ENCODE measurements at places on chromosomes 11 and 22. TPM values are rescaled to one million over a fixed set of nuclear protein-coding genes. Genes with fewer than 3 reads are reported as not detected.

GRCh38 chr11:127195501-127196120, 195.0 kb upstream of the KIRREL3 start:
- H3K4me1 ChIP-seq = no peaks in the 10 kb centered on the region
- H3K27me3 ChIP-seq = no peaks in the 10 kb centered on the region
- DNase-seq = no peak

DNA sequence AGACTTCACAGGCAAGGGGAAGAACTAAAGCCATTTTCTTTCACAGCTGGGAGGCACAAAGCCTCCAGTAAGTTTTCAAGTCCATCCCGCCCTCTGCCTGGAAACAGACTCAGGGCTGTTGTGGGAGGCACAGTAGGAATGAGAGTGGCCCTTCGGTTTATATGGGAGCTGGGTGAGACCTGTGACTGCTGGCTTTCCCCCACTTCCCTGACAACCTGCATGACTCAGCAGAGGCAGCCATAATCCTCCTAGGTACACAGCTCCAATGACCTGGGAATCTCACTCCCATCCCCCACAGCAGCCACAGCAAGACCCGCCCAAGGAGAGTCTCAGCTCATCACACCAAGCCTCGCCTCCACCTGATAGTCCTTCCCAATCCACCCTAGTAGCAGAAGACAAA, 12.1 kb upstream of the TMEM45B start:
- no peak overlapping the region for H3K27ac ChIP-seq
- no peaks in the 10 kb centered on the region for H3K27me3 ChIP-seq
- H3K4me3 ChIP-seq = no peak overlapping the region
- no peaks in the 10 kb centered on the region for H3K36me3 ChIP-seq
- DNase-seq = no peak
- H3K4me1 ChIP-seq = no peaks in the 10 kb centered on the region

DNA sequence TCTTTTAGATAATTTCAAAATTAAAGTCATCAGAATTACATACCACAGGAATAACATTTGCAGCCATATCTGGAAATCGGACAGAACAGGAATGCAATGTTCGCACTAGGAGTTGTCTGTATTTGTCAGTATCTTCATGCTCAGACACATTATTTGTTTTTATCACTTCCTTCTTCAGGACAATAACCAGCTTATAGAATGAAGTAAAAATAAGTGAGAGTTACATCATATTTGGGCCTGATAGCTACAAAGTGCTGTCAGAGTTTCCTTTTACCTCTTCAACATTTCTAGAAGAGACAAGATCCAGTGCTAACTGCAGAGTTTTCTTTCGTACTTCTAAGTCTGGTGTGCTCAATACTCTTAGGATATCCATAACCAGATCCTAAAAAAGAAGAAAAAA, 18.9 kb downstream of the COPB1 start:
- H3K27me3 ChIP-seq = no peaks in the 10 kb centered on the region
- peaks cover 100% of the 10 kb centered on the region for H3K36me3 ChIP-seq
- H3K4me3 ChIP-seq = no peak overlapping the region

DNA sequence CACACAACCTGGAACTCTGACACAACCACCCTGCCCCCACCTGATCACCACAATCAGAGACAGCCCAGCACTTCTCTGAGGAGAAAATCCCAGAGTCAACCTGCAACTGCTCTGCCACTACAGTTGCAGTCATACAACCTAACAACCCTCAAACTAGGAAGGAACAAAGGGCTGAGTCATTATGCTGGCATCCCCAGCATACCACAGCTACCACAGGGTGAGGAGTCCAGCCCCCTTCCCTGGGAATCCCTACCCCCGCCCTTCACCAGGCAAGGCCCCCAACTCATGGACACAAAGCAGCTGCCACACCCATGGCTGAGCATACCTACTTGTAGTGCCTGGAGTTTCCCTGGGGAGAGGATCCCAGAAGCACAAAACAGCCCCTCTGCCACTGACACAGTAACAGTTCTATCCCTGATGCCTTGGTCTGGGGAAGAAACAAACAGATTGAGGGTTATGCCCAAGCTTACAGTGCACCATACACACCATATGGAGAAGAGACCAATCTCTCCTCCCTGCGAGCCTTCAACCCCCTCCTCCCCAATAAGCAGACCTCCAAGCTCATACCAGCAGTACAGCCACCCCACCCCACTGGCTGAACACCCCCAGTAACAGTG, 68.5 kb upstream of the C11orf58 start:
- H3K4me3 ChIP-seq = no peak overlapping the region
- peak; percentile 91 for DNase-seq
- peak overlapping the region; percentile 44 for H3K27ac ChIP-seq
- peaks cover 14% of the 10 kb centered on the region for H3K4me1 ChIP-seq

DNA sequence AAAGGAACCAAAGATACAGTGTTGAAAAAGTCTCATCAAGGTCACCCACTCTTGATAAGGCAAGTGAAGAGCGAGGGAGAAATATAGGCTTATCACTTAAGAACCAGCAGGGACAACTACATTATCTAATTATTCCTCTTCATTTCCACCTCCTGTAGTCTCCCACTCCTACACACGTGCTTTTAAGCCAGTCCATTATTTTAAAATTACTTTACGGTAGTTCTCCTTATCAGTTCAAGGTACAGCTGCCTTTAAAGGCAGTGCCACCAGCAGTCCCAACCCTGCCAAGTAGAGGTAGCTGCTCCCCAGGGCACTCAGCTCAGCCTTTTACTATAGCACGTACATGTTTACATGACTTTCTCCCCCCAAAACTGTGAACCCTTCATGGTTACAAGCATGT, 161.5 kb upstream of the BLID start:
- H3K27ac ChIP-seq = no peak overlapping the region
- DNase-seq = no peak
- H3K27me3 ChIP-seq = no peaks in the 10 kb centered on the region
- no peak overlapping the region for H3K4me3 ChIP-seq
- no peaks in the 10 kb centered on the region for H3K36me3 ChIP-seq

DNA sequence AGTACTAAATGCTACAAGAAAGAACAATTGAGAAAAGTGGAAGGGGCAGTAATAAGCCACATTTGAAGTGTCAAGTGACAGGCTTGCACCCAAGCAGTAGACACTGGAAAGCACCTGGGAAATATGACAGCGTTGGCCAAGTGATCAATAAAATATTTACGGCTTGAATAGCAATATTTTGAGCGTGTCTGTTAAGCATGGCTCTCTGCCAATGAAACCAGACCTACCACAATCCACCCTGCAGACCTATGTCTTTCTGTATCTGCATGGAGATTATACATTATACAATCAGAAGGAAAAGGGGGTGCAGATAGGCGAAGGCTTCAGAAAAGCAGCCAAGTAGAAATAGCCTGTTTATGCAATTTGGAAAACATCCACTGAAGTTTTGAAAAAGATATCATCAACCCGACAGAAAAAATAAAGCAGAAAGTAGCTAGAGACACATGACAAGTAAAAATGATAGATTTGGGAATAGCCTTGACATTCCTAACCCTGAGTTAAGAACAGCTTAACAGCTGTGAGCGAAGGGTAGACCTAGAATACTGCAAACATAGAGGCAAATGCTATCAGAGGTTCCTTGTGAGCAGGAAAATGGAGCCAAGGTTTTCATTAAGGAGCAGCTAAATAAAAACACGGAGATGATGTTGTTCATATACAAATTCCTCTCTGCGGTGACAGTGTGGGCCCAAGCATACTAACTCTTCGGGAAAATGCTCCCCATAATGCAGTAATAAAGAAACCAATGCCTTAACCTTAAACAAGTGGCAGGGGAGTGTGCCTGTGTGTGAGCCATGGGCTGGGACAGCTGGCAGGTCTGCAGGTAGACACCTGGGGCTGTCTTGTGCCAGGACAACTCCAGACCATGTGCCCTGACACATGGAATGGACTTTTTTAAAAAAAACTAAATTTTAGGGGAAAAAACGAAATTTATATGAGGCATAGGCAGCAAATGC, 71.3 kb downstream of the ETS1 start:
- H3K36me3 ChIP-seq = peaks cover 35% of the 10 kb centered on the region
- H3K27me3 ChIP-seq = no peaks in the 10 kb centered on the region
- H3K4me1 ChIP-seq = peaks cover 59% of the 10 kb centered on the region
- H3K27ac ChIP-seq = peak overlapping the region; percentile 64
- no peak for DNase-seq
- H3K4me3 ChIP-seq = no peak overlapping the region

DNA sequence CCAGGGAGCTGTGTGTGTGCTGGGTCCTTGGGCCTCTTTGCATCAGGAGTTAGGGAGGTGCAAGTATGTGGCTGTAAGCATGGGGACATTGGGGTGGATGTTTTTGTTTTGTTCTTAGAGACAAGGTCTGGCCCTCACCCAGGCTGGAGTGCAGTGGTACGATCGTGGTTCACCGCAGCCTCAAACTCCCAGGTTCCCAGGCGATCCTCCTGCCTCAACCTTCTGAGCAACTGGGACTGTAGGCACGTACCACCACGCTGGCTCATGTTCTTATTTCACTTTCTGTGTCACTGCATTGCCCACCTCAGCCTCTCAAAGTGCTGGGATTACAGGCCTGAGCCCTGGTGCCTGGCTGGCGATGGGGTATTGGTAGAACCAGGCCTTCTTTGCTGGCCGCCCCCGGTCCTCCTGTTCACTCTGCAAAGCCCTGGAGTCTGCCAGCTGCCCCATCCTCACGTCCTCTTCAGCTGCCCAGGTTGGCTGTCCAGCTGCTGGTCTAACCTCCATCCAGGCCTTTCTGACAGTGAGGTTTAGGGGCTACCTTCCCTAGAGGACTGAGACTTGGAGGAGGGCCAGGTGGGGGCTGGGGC, 851 bp upstream of the GRAMD4 start:
- no peak for DNase-seq
- no peaks in the 10 kb centered on the region for H3K36me3 ChIP-seq
- no peak overlapping the region for H3K4me3 ChIP-seq
- H3K27ac ChIP-seq = no peak overlapping the region

DNA sequence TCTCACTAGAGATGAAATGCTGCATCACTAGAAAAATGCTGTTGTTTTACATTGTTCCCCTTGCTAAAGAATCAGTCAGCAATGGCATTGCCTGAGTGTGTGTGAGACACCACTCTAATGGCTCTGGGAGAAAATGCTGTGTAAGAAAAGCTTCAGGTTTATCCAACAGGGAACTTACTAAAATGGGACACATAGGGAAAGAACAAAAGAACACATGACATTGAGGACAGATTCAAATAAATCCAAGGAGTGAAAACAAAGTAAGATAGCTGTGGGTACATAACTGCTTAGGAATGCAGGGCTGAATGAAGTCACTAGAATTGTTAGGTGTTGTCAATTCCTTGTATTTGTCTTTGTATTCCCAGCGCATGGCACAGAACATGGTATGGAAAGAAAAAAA, 24.2 kb downstream of the BLID start:
- no peak overlapping the region for H3K27ac ChIP-seq
- DNase-seq = no peak
- H3K36me3 ChIP-seq = peaks cover 51% of the 10 kb centered on the region

- no peak overlapping the region for H3K4me3 ChIP-seq
- no peak overlapping the region for H3K27ac ChIP-seq
- DNase-seq = no peak
- no peaks in the 10 kb centered on the region for H3K36me3 ChIP-seq
Measured at GRCh38 chr11:80477178-80477577, 1036.3 kb upstream of the TENM4 start.

DNA sequence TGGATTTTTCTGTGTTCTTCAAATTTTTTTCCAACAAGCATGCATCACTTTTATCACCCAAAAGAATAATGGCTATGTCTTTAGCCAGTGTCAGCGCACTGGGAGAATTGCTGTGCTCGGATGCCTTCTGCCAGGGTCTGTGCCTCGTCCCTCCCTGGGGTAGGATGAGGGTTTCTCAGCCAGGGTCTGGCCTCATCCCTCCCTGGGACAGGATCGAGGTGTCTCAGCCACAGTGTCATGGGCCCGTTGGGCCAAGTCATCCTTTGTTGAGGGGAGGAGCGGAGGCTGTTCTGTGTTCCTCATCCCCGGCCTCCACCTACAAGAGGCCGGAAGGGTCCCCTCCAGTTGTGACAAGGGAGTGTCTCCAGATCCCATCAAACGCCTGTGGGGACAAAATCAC, 22.7 kb downstream of the LINC01488 start:
- no peaks in the 10 kb centered on the region for H3K27me3 ChIP-seq
- H3K4me3 ChIP-seq = no peak overlapping the region
- peaks cover 4% of the 10 kb centered on the region for H3K4me1 ChIP-seq

GRCh38 chr11:83918476-83918875, 632.3 kb upstream of the CCDC90B start:
- H3K36me3 ChIP-seq = no peaks in the 10 kb centered on the region
- H3K27ac ChIP-seq = no peak overlapping the region
- no peaks in the 10 kb centered on the region for H3K4me1 ChIP-seq

DNA sequence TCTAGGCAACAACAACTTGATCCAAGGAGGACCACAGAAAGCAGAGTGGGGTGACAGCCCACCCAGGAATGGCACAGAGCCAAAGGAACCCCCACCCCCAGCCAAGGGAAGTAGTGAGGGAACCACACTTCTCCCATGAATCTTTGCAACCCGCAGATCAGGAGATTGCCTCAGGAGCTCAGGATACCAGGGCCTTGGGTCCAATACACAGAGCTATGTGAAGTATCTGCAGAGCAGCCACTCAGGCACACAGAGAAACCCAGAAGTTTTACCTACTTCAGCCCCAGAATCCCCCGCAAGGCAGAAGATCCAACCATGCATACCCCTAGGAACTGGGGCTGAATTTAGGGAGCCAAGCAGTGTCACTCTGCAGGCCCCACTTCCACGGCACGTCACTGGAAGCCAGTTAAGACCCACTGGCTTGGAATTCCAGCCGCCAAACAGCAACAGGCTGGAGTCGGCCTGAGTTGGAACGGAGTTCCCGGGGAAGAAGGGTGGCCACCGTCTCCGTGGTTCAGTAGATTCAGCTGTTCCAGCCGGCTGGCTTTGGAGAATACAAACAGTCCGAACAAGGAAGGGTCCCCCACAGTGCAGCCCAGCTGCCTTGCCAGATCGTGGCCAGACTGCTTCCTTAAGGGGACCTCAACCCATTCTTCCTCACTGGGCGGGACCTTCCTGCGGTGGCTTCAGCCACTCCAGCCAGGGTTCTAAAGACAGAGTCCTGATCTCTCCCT, 174.1 kb downstream of the TTC28 start:
- H3K27me3 ChIP-seq = no peaks in the 10 kb centered on the region
- no peaks in the 10 kb centered on the region for H3K4me1 ChIP-seq
- H3K36me3 ChIP-seq = no peaks in the 10 kb centered on the region
- DNase-seq = no peak

DNA sequence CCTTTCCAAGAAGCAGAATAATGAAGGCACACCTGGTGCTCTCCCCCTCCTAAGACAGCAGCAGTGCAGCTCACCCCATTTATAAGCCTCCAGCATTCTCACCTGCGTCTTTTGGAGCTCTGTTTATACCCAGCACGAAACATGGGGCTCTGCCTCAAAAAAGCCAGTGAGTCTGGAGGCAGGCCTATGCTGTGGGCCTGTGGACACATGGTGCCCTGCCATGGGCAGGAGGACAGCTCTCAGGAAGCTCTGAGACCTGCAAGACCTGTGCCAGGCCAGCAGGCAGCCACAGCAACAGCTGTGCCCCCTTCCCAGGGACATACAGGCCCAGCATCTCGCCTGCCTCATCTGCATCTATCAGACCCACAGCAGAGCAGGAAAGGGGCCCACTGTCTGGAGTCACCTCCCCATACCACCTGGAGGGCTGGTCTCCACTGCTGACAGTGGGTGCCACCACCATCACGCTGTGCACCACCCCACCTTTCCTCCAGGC, 64.2 kb downstream of the DGCR2 start:
- H3K36me3 ChIP-seq = peaks cover 73% of the 10 kb centered on the region
- DNase-seq = peak; percentile 35
- no peak overlapping the region for H3K27ac ChIP-seq

Gene C11orf21
- not detected for total RNA-seq

Gene BLID
- not detected for total RNA-seq

Gene C11orf86
- not detected for total RNA-seq

Gene HTR3A
- total RNA-seq = not detected

Gene TSPAN32
- total RNA-seq = not detected

Gene ISX
- not detected for total RNA-seq

Gene POU2AF2
- not detected for total RNA-seq

Gene ACTN3
- total RNA-seq = not detected

Gene HDAC10
- 30.4 TPM for total RNA-seq

Gene TEAD1
- total RNA-seq = 123 TPM

All from SJSA1 (cell line).